ENCODE measurements at places on chromosomes 11 and 22. TPM values are rescaled to one million over a fixed set of nuclear protein-coding genes. Genes with fewer than 3 reads are reported as not detected.

OR10S1 gene
- total RNA-seq = not detected

ART5 gene
- total RNA-seq = not detected

OVCH2 gene
- total RNA-seq = not detected

UPK3A gene
- not detected for total RNA-seq

IGSF9B gene
- not detected for total RNA-seq

BTG4 gene
- total RNA-seq = not detected

SIK2 gene
- 13.0 TPM for total RNA-seq

TMEM121B gene
- under 0.01 TPM for total RNA-seq

CSNK2A3 gene
- 4.0 TPM for total RNA-seq

GSTT2B gene
- 0.77 TPM for total RNA-seq

SLC22A12 gene
- total RNA-seq = not detected

MPPED2 gene
- 0.22 TPM for total RNA-seq

LGR4 gene
- total RNA-seq = 1.3 TPM

KRTAP5-7 gene
- 0.11 TPM for total RNA-seq

FREY1 gene
- 0.77 TPM for total RNA-seq

KCNE3 gene
- total RNA-seq = 0.11 TPM

APOL4 gene
- total RNA-seq = 2.7 TPM

PANX1 gene
- 25.2 TPM for total RNA-seq

DRD4 gene
- total RNA-seq = not detected

FIBIN gene
- total RNA-seq = under 0.01 TPM

ISX gene
- not detected for total RNA-seq

E2F8 gene
- 0.33 TPM for total RNA-seq

KCNQ1OT1 gene
- 0.54 TPM for total RNA-seq

ARL14EP gene
- total RNA-seq = 26.2 TPM

TST gene
- total RNA-seq = 65.7 TPM

CYTH4 gene
- 0.17 TPM for total RNA-seq

GRAMD1B gene
- total RNA-seq = 3.0 TPM

PNPLA5 gene
- not detected for total RNA-seq

PLAAT4 gene
- total RNA-seq = 6.3 TPM

KLHL35 gene
- total RNA-seq = 1.3 TPM

INPP5J gene
- total RNA-seq = 0.09 TPM

PAMR1 gene
- total RNA-seq = 1.4 TPM

ARHGAP1 gene
- total RNA-seq = 21.8 TPM

SERPIND1 gene
- total RNA-seq = not detected

GP1BB gene
- total RNA-seq = 3.3 TPM

TP53AIP1 gene
- total RNA-seq = not detected

SPTBN2 gene
- 12.6 TPM for total RNA-seq

SESN3 gene
- 28.6 TPM for total RNA-seq

CADM1 gene
- 0.34 TPM for total RNA-seq

GAB4 gene
- not detected for total RNA-seq

RIC3 gene
- total RNA-seq = not detected

VWA5A gene
- 5.3 TPM for total RNA-seq

FAT3 gene
- total RNA-seq = under 0.01 TPM

TRIM6 gene
- 1.5 TPM for total RNA-seq

KDM4E gene
- not detected for total RNA-seq

CDHR5 gene
- total RNA-seq = not detected

CHRM4 gene
- total RNA-seq = under 0.01 TPM
